ENCODE measurements at places on chromosomes 1 and 21. TPM values are rescaled to one million over a fixed set of nuclear protein-coding genes. Genes with fewer than 3 reads are reported as not detected.

Gene C1orf226
- 0.92 TPM for total RNA-seq

Gene SLC44A3
- total RNA-seq = 1.8 TPM

Gene SFN
- total RNA-seq = 543 TPM

Gene CAPZA1
- total RNA-seq = 70.9 TPM

Gene MTMR11
- total RNA-seq = 5.8 TPM

Gene S100B
- not detected for total RNA-seq

Gene GPR37L1
- 0.18 TPM for total RNA-seq

Gene HENMT1
- 5.8 TPM for total RNA-seq

Gene ANKRD35
- total RNA-seq = 0.07 TPM

Gene GSTM1
- total RNA-seq = not detected

Gene LCE2C
- total RNA-seq = not detected

Gene CSF3R
- total RNA-seq = not detected

Gene SLC35F3
- total RNA-seq = 4.8 TPM

Gene REN
- total RNA-seq = not detected

Gene GPX7
- total RNA-seq = not detected

Gene PYHIN1
- total RNA-seq = not detected

Gene TRIM58
- total RNA-seq = not detected

Data from A549 treated with dexamethasone at 1 μM for 4 hours (cell line).